GM12891 (cell line): ENCODE measurements at places on chromosomes 5 and 9.

DNA sequence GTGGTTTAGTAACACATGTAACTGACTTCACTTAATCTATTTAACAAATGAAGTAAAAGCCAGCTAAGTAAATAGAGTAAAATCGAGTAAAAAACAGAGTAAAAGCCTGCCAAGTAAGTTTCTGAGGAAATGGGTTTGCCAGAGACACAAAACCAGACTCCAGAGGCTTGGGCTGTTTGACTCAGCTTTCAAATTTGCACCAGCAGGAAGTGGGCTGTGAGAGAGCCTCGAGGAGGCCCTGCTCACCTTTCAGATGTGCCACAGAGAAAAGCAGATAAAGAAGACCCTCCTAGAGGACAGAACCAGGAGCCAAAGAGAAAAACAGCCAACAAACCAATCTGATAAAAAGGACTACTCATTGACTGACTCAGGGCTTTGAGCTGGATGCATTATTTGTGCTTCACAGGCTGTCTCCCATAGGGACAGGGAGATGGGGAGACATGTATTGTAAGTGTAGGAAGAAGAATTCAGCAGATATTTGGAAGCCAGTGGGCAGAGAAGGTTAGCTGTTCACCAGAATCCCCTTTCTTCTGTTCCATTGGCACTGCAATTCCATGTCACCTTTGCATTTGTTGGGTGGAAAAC lies 14.4 kb upstream of the AMACR start:
- DNase-seq: no peak

DNA sequence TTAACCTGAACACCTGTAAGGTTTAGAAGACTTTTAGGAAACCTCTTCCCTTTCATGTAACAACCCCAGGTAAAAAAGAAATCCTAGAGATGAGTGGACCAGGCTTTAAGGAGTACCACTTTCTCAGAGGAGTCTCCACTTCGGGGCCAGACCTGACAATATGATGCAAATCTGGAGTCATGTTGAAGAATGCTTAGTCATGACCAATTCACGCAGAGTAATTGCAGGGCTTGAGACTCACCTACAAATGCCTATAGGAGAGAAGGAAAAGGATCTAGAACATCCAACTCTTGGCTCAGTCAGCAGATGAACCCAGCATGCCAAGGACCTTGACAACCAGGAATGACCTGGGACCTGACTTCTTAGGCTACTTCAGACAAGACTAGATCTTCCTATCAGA lies 235.4 kb downstream of the DOCK8 start:
- DNase-seq: no peak

DNA sequence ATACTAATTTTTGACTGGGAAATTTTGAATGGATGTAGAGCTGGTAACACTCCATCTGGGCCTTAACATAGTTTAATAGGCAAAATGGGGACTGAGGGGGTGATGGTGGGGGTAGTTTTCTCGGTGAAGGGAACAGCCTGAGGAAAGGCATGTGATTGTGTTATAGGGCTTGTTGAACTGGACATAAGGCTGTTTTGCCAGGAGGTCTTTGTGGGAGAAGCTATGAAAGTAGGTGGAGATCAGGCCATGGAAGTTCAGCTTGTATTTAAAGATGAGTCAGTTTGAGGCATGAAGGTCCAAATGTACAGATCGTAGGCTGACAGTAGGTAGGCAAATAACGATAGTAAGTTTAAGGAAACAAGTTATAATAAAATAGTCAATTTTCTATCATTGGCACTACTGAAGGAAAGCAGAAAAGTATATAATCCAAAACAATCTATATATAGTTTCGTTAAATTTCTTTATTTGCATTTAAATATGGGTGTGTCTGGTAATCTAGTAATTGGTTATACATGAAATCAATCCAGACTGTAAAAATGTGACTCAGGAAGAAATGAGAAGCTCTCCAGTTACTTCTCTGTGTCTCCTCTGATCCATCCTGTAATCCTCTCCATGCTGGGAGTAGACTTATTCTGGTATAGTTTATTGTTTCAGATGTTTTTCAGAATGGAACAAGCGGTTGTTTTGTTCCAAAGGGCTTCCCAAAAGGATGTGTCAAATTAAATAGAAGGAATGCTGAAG lies 2.8 kb downstream of the CSNK1G3 start:
- no peak for DNase-seq

DNA sequence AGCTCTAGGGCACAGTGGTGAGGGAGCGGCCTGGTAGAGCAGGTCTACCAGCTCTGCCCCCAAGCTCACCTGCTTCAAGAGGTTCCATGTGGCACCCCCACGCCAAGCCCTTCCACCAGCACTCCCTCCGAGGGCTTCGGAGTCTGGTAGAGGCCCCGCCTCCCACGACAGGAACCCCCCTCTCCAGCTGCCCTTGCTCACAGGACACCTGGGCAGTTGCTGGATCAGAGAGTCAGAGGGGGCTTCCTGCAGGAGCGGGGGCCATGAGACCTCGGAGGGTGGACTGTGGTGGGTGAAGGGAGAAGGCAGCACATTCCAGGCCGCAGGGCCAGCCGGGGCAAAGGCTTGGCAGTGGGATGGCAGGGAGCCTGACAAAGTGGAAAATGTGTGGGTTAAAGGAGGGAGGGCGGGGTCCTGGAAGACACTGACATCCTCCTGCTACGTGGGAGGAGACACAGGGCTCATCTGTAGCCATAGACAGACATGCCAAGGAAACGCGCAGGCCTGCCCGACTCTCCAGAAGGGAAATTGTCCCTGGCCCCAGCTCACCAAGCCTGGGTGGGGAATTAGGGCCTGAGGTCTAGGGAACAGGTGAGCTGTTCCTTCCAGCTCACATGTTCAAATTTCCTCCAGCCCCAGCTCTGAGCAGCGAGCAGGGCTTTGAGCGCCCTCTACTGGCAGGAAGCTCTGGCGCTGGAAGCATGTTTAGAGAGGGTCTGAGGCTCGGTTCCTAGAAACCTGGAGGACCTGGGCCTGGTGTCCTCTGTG lies 74.2 kb downstream of the NTNG2 start:
- peak; percentile 86 for DNase-seq
